Fibroblast of the aortic adventitia (primary cell): ENCODE measurements at places on chromosomes 11 and 22. TPM values are rescaled to one million over a fixed set of nuclear protein-coding genes. Genes with fewer than 3 reads are reported as not detected.

GRCh38 chr11:110772863-110773262 is 60.6 kb upstream of the ARHGAP20 start:
- no peak for DNase-seq

DNA sequence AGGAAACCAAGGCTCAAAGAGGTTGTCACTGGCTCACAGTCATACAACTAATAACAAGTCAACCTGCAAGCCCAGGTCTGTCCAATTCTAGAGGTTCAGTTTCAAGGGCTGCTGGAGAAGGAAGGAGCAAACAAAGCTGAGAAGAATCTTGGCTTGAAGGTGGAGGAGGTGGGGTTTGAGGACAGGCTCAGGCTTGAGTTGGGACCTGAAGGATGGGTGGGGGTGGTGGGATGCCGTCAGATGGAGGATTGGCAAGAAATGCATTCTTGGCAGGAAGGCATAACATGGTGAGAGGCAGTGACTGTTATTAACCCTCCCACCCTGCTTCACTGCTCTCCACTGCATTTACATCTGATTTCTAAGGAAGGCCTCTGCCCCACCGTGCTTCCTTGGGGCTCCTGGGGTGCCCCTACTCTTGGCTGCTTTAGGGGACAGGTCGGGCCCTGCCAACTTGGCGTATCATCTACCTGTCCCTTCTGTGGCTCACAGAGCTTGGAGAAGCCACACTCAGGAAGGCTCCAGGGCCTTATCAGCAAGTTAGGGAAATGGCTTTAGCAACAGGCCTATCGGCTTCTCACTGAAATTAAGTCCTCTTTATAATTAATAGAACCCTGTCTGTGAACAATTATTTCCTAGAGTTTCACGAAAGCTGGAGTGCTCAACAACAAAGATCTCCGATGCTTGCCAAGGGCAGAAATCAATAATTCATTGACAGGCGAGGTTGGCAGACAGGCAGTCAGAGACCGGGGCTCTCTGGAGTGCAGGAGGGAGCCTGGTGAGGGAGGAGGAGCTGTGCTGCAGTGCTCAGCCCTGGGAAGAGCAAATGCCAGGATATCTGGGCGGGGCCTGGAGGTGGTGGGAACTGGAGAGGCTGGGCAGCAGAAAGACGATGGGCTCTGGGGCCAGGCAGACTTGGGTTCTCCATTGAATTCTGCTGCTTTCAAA is 84.9 kb upstream of the NARS2 start:
- DNase-seq = no peak

GRCh38 chr11:58046231-58046630 is 15.5 kb downstream of the OR6Q1 start:
- DNase-seq = no peak

DNA sequence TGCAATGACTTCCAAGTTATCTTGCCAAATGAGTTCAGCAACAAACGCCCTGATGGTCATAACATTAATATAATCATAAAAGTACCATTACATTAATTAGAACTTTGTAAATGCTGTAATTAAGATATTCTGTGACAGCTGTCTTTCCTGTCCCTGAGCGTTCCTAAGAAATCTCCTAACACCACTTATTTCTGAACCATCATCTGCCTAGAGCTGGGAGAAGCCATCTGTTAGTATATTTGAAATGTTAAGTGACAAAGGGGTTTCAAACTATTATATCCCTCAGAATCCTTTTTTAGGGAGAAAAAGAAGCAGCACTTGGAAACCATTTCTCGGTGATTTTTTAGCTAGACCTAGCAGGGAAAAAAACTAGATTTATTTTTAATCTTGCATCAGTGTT is 657.5 kb downstream of the FAM181B start:
- no peak for DNase-seq

DNA sequence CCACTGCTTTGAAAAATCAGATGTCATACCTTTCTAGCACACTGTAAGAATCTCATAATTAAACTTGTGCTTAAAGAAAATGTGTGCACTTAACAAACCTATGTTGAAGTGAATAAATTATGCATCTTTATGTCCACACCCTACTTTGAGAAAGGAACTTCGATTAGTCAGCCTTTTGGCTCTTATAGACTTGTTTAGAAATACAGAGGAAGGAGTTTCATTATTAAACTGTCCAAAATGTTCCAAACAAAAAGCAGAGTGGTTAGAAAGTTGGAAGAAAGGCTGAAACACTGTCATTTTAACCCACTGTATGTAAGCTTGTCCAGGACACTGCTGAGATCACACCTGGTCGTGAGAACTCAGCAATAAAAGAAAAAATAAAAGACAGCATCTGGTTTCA is 863.2 kb upstream of the CHORDC1 start:
- DNase-seq = no peak

GRCh38 chr11:117805045-117805444 is 8.0 kb upstream of the DSCAML1 start:
- no peak for DNase-seq

- DNase-seq = peak; percentile 47
Observed at GRCh38 chr11:3942956-3943497, 87.6 kb downstream of the STIM1 start.

DNA sequence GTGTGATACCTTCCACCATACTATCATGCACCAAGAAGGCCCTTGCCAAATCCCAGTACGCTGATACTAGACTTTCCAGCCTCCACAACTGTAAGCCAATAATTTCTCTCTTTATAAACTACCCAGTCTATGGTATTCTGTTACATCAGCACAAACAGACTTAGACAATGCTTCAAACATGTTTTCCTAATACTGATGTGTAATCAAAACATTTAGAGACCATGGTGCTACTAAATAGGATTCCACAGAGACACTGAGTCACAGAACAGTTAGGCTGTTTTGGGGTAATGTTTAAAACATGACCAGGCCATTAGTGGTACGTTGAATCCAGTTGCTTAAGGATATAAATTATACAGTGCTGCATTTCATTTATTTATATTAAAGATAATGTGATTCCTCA is 103.7 kb downstream of the PICALM start:
- peak; percentile 27 for DNase-seq

- peak; percentile 61 for DNase-seq
Observed at GRCh38 chr11:72789493-72790131, 4.2 kb downstream of the STARD10 start.

DNA sequence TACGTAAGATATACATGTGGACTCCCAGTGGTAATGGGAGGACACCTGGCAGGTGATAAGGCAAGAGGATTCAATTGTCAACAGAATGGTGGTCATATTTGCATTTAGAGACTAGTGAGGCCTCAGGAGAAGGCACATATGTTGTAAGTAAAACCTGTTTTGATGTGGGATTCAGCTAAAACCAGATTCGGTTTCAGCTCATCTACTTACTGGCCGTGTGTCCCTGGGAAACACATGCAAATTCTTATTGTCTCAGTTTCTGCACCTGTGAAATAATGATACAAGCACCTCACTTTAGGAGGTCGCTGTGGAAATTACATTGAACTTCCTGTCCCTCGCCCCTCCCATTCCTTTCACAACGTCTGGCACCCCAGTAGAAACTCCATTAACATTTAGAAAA is 78.9 kb upstream of the FIBIN start:
- no peak for DNase-seq

- DNase-seq = no peak
Observed at GRCh38 chr11:8038393-8038792, 42.6 kb upstream of the TUB start.

DNA sequence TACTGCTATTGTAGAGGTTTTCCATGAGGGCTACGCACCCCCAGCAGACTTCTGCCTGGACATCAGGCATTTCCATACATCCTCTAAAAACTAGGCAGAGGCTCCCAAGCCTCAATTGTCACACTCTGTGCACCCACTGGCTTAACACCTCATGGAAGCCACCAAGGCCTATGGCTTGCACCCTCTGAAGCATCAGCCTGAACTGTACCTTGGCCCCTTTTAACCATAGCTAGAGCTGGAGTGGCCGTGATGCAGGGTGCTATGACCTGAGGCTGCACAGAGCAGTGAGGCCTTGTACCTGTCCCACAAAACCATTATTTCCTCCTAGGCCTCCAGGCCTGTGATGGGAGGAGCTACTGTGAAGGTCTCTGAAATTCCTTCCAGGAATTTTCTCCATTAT is 33.9 kb downstream of the AAMDC start:
- DNase-seq = no peak

DNA sequence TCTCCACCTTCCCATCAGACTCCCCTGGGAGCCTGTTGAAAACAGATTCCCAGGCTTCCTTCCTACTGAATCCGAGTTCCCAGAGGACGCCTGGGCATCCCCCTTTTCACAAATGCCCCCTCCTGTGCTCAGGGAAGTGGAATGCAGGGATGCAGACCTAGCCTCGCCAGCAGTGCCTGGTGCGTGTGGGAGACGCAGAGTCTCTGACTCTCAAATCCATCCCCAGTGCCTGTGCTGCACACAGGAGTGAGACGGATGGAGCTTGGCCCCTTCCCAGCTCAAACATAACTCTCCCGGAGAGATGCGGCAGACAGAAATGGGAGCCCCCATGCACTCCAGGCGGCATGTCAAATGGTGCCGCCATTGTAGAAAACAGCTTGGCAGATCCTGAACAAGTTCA is 62.6 kb downstream of the CTTN start:
- DNase-seq = no peak

- DNase-seq = peak; percentile 97
Observed at GRCh38 chr11:69497221-69497787, 15.8 kb downstream of the LINC01488 start.

DNA sequence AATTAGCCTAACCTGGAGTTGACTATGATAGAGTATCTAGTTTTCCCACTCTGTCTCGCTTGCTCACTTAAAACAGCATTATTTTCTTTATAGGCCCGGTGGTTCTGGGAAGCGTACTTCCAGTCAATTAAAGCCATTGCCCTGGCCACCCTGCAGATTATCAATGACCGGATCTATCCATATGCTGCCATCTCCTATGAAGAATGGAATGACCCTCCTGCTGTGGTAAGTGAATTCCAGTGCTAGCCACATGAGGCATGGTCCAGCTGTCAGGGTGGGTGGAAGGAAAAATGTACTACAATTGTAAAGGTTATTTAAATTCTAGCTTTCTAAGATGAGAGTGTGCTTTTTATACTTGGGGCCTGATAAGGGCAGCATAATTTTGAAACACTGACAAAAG is 76.0 kb downstream of the EXT2 start:
- DNase-seq = no peak

DNA sequence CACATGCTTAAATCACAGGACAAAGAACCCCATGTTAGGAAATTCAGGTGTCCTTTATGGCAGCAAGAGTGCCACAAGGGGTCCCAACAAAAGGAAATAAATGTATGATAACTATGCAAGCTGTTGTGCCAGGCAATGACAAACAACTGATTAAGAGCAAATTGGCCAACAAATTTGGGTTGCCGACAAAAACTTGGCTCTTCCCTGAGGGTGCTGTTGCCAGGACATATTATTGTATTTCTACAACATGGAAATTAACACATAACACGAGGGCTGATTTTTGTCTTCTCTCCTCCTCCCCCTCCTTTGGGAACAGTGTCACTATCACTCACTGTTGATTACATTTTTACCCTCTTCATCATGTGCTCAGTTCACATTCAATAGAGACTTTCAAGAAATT is 56.0 kb downstream of the LRRC4C start:
- DNase-seq = no peak

DNA sequence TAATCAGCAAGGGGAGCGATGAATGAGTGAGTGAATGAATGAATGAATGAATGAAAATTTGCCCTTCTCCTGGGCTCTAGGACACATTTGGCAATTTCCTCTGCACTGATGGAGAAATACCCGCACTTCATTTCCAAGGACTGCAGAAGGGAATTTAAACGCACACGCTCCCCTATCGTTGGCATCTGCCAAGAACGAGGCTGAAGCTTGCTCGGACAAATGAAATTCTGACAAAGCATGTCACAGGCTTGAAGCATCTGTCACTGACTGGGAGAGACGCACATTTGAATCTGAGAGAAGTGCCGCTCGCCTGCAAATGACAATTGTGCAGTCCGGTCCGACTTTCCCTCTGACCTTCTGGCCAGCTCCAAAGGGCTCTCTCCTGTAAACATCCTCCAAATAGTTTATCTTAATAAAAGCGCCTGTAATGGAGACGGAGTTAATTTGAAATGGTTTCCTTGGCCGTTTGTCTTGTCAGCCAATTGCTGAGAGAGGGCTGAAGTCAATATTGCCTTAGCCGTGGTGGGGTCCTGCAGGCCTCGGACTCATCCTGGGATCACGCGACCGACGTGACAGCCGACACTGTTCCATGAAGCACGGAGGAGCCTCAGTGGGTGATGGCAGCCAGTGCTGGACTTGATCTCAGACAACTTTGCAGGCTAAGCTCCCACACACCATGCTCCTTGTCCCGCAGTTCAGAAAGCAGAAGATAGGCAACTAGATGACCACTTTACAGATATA is 260.7 kb downstream of the MN1 start:
- DNase-seq = no peak

DNA sequence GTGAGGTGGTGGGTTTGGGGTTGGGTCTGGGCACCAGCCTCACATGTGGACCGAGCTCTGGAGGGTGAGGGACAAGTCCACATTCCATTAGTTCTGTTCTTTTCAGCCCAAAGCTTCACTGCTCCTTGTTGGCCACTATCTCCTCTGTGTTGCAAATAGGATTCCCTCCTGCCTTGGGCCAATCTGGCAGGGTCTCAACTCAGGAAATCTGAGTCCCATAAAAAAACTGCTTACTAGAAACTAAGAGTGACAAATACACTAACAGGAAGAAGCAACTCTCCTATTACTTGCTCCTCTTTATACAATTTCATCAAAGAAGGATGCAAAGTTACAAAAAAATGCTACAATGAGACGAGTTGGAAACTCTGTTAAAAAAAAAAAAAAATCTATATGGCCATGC is 66.2 kb upstream of the CSNK1E start:
- no peak for DNase-seq

GRCh38 chr11:83326326-83326725 is 40.2 kb upstream of the CCDC90B start:
- DNase-seq = no peak

GRCh38 chr11:33500332-33500731 is 200.3 kb downstream of the C11orf91 start:
- DNase-seq = peak; percentile 21

GRCh38 chr11:6360183-6360582 is 30.1 kb upstream of the SMPD1 start:
- DNase-seq = no peak

GRCh38 chr11:33984682-33985389 is 66.7 kb upstream of the CAPRIN1 start:
- DNase-seq = peak; percentile 14

GRCh38 chr11:119361056-119361787 is 14.7 kb upstream of the MFRP start:
- peak; percentile 45 for DNase-seq

ZNF280B gene
- total RNA-seq = 0.45 and 0.74 TPM in 2 replicates

CHRM4 gene
- not detected in 2 replicates for total RNA-seq

PHLDB1 gene
- 49.1 and 93.5 TPM in 2 replicates for total RNA-seq

B4GALNT4 gene
- 1.5 and 1.9 TPM in 2 replicates for total RNA-seq

GSTP1 gene
- total RNA-seq = 172 and 538 TPM in 2 replicates

LRRC32 gene
- 23.1 and 30.0 TPM in 2 replicates for total RNA-seq

SCGB1D1 gene
- total RNA-seq = not detected in 2 replicates

SOX10 gene
- total RNA-seq = not detected in 2 replicates

IL10RA gene
- total RNA-seq = not detected in 2 replicates

ANAPC15 gene
- 24.5 and 49.5 TPM in 2 replicates for total RNA-seq
